ENCODE measurements at places on chromosomes 11 and 22.

- DNase-seq, result no peak
Observed at GRCh38 chr11:34907934-34908593, 8.1 kb downstream of the APIP start.

DNA sequence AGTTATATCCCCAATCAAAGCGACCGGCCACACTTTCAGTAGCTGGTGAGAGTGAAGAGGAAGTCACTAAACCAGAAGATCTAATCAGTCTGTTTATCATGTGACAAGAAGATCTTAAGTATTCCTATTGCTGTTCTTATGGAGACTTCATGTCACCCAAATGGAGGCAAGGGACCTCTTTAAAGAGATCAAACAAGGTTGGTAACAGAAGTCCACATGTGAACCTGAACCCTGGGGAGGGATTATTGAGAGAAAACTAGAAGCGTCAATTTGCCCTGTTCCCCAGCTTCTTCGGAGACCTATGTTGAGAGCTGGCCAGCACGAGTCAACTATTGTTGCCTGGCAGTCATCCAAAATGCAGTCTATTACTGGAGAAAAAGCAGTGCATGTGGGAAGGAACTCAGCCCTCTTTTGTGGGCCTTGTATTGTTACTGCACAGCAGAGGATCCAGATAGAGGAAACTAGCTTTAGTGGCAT, 76.9 kb upstream of the CTSC start:
- no peak for DNase-seq

GRCh38 chr11:68266121-68266891, 5.5 kb downstream of the C11orf24 start:
- no peak for DNase-seq

DNA sequence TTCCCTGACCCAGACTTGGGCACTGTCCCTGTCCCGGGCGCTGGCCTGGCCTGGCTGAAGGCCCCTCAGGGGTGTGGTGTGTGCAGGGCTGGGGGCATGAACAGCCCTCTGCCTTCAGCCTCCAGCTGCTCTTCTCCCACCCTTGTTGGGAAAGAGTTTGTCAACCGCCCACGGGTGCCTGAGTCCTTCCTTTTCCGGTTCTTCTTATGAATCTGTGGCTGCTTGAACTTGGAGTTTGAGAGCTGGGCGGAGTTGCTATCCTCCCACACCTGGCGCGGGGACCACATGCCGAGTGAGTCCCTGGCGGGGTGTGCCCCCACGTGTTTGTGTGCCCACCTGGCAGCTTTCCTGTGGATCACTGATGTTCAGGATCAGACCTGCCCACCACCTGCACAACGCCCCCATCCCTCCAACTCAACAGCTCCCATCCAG, 13.4 kb downstream of the NFAM1 start:
- DNase-seq, result no peak

GRCh38 chr11:17171343-17171742, 36.4 kb downstream of the PIK3C2A start:
- no peak for DNase-seq

GRCh38 chr11:126700768-126701519, 299.6 kb downstream of the KIRREL3 start:
- DNase-seq, result no peak

DNA sequence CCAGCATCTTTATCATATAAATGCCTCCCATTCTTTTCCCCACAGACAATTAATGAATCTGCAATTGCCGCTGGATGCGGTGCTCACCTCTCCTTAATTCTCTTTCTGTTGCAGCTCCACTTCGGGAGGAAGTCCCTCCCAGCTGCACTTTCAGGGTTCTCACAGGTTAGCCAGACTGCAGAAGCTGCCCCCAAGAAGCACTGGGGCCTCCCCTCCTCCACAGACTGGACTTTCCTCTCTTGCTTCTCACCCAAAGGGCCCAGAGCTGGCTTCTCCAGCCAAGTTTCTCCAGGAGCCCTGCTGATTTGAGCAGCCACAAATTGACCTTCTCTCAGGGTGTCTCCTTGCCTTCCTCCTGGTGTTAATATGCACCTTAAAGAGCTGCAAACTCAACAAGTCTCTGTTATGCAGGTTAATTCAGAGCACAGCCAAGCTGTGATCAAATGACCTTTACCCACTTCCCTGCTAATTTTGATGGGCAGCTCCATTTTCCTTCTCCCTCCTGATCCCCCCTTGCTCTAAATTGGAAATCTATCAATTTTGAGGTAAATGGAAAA, 298.9 kb downstream of the BUD13 start:
- DNase-seq, result no peak

- DNase-seq, result no peak
Observed at GRCh38 chr11:112519751-112520150, 259.1 kb upstream of the PLET1 start.

- no peak for DNase-seq
Observed at GRCh38 chr22:20128902-20129746, 2.5 kb upstream of the ZDHHC8 start.

DNA sequence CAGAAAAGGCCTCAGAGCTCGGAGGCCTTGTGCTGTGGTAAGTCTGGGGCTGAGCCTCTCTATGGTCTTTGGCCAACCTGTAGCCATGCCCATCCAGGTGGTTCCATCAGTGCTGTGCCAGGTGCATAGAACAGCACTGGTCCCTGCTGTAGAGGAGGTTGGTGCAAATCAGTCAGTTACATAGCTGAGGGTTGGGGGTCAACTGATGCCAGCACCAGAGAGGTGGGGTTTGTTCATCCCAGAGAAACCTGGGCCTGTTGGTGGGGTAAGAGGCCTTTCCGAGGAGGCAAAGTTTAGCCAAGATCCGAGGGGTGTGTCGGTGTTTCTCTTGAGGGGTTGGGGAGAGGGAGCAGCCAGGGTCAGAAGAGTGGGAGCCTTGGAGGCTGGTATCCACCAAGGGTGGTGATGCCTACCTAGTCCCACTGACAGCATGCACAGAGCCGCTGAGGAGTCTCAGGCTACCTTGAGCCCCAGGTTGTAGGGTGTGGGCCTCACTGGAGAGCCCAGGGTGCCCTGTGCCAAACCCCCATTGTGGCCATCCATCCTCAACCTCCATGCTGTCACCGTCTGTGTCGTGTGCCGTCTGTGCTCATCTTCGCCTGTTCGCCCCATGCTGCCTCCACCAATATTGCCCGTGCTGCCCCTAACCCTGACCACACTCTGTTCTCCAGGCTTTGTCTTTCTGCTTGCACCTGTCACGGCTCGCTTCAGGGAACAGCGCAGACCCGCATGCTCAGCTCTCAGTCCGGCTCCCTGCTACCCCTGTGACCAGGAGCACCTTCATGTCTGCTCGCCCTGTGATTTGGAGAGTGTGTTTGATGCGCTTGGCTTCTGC, 78.7 kb upstream of the SUSD2 start:
- DNase-seq, result no peak

- no peak for DNase-seq
Observed at GRCh38 chr11:121692236-121692635, 239.5 kb upstream of the SORL1-AS1 start.

DNA sequence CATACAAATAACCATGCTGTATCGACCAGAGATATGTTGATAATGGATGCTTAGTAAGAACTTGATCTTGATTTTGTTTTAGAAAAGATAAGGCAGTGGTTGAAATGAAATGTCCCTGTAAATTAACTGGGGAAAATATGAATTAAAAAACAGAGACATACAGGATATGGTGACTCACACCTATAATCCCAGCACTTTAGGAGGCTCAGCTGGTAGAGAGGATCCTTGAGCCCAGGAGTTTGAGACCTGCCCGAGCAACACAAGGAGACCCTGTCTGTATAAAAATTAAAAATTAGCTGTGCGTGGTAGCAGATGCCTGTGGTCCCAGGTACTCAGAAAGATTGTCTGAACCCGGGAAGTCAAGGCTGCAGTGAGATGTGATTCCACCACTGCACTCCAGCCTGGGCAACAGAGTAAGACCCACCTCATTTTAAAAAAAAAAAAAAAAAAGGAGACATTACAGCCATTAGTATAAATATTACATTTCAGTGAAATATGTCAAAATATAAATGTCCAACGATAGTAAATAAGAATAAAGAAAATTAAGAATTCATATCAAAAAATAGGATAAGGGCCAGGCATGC, 4.6 kb downstream of the PICALM start:
- DNase-seq, result no peak

- no peak for DNase-seq
Observed at GRCh38 chr11:67345247-67345919, 8.0 kb downstream of the POLD4 start.

GRCh38 chr11:71449596-71449995, 1.4 kb upstream of the DHCR7 start:
- DNase-seq, result no peak

DNA sequence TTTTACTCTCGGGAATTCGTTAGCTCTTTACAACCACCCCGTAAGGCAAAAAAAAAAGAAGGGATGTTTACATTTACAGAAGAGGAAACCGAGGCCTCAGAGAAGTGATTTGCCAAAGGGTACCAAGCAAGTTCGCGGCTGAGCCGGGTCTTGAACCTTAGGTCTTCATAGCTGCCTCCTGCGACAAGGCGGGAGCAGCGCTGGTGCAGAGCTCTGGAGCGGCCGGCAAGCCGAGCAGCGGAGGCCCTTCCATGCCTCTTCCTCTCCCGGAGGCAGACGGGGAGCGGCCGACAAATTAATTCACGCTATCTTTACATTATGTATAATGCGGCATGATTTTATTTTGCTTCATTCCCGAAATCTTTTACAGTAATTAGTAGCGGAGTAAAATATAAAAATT, 536.3 kb downstream of the INSC start:
- no peak for DNase-seq

DNA sequence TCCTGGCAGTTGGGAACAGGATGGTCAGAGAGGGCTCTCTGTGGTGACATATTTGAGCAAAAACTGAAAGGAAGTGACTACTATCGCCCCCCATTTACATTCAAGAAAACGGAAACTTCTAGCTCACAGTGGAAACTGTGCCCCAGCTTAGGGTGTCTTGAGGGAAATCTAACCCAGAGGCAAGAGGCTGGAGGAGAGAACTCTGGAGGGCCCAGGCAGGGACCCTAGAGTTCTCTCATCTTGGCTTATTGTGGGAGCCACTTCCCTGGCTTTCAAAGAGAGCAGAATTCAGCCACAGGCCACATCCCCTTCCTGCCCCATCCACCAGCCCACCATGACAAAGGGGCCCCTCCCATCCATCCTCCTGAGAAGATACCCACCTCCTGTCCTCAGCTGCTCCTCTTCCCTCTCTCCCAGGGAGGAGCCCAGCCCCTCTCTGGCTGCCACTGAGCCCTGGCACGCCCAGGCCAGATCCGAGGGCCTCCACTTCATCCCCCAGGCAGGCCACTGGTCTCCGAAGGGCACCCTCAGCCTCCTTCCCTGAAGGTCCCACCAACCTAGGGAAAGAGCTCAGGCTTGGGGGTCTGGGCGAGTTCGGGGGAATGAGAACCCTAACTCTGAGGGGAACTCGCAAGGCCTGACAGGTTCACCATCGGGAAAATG, 1.6 kb upstream of the TMPRSS13 start:
- no peak for DNase-seq

GRCh38 chr11:45282081-45282480, 4.1 kb downstream of the SYT13 start:
- DNase-seq, result no peak

DNA sequence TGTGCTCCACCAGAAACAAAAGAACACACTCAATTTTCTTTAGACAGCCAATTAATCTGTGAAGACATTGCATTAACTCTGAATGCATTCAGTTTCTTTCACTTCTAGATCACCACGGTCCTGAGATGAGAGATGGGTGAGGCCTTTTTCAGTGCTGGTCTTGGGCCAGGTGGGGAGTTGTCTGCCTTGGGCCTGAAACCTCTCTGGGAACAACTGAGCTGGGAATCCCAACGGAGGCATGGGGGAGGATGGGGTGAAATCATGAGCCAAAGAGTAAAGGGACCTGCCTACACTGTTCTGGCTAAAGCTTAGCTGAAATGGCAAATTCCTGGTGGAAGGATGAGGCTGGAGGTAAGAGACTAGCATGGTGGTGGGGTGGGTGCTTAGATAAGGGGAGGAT, 353.5 kb upstream of the B3GAT1 start:
- DNase-seq, result no peak

- DNase-seq, result no peak
Observed at GRCh38 chr22:30460147-30460546, 11.7 kb downstream of the SEC14L3 start.

- DNase-seq, result no peak
Observed at GRCh38 chr11:78541537-78541936, 33.1 kb downstream of the NARS2 start.

DNA sequence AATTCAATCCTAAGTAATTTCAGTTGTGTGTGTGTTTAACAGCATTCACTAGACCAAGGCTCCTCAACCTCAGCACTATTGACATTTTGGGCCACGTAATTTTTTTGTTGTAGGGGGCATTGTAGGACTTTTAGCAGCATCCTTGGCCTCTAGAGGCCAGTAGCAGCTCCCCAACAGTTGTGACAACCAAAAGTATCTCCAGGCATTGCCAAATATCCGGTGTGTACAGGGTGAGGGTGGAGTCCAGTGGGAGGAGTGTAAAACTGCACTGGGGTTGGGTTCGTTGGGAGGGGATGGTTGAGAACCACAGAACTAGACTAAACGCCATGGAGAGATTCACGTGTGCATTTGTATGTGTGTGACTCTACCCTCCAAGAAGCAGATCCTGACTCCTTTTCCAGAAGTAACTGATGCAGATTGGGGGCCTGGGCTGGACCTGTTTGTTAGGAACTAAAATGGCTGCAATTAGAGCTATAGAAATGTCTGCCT, 5.9 kb upstream of the PHF21A start:
- DNase-seq, result no peak
